ENCODE measurements at places on chromosomes 6 and 20.

DNA sequence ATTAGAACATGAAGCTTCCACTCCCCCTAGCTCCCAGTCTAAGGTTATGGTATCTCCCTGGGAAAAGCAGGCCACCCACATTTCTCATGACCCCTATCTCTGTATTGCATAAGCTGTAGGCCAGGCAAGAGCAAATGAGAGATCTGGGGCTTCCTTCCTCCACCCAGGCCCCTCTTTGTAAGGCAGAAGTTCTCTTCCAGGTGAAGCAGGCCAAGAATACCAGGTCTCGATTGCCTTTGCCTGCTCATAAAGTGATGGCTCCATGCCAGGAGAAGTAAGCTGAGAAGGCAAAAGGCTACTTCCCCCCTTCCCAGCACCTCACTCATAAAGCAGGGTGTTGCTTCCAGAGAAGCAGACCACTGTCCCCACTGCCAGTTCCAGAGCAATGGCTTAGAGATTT is 144.1 kb upstream of the KCNK16 start:
- no peak for DNase-seq

DNA sequence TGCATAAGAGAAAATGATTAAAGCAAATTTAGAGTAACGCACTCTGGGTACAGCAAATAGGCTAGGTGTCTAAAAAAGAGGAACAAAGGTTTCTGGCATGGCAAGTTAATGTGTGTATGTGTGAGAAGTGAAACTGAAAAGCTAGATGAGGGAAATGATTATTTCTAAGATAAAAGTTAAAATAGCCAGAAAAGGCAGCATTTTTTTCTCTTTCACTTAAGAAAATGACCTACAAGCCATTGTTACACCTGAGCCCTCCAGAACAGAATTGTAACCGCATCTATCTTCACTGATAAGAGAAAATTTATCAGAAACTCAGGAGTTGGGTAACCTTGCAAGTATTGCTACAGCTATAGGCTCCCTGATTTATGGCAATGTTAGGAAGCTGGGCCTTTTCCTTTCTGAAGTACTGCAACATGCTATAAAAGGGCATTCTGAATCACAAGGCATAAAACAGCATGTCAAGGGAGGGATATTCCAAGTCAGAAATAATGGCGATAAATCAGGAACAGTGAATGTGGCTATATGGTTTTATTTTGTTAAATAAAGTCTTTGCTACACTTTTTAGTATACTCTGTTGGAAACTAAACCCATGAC is 395.3 kb downstream of the TBC1D32 start:
- no peak for DNase-seq

DNA sequence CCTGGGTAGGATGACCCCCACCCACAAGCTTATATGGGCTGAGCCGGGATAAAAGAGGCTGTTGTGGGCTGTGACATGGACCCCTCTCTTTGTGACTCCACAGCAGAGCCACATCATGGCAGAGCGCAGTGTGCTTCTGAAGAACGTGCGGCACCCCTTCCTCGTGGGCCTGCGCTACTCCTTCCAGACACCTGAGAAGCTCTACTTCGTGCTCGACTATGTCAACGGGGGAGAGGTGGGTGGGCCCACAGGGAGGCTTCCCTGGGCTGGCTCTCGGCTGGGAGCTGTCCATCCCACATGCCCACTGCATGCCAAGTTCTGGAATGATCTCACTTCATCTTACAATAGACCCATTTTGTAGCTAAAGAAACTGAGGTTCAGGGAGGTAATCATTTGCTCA is 10.5 kb downstream of the SGK2 start:
- no peak for DNase-seq

- no peak for DNase-seq
Observed at GRCh38 chr20:36501367-36502006, 39.8 kb upstream of the MYL9 start.

GRCh38 chr6:108968325-108969316 is 120.4 kb downstream of the ARMC2 start:
- DNase-seq = no peak

- no peak for DNase-seq
Observed at GRCh38 chr6:19789100-19789803, 47.9 kb upstream of the ID4 start.

DNA sequence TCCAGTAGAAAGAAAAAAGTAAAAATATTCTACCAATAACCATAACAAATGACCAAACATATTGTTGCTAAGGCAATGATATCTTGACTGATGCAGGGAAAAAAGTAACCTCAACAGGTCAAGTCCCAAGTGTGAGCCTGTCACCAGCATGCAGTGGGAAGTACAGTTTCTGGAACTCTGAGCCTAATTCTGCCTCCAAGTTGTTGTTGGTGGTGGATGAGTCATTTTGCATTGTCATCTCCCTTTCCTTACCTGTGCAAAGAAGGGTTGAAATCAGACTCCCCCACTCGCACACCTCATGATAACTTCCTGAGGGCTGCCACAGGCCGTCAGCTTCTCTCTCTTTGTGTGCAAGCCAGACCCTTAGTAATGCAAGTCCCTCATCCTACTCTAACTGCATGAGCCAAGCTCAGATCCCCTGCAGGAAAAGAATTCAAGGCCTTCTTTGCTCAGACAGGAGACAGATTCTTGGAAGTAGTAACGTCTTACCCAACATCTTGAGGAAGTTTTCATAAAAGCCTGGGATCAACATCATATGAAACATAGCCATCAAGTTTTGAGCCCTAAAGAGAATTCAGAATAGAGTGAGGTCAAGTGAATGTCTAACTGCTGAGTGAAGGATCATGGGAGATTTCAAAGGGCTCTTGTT is 207.6 kb upstream of the FOXA2 start:
- no peak for DNase-seq

GRCh38 chr6:160391419-160392116 is 43.4 kb downstream of the SLC22A3 start:
- no peak for DNase-seq

DNA sequence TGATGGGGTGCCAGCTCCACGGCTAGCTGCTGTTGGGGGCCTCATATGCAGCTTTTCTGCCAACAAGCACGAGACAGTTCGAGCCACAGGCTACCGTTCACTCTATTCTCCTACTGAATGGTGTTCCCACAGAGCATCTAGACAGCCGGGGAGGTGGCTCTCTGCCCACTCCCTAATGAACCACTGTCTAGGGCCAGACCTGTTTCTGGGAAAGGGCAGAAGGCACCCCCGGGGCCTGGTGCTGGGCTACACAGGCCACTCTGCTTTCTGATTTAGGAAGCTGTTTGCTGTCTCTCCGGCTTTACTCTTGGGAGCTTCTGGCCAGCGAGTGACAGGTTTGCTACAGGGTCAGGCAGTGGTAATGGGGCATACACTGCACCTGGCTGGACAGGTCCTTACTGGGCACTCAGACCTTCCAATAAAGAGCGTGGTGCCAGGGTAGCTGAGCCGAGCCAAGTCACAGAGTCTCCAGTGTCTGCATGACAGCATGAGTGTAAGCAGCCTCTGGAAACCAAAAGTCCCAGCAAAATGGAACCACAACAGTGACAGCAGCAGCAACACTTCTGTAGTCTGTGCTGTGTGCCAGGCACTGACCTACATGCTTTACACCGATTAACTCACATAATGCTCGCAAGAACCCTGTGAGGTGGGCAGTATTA is 8.4 kb downstream of the CCDC167 start:
- DNase-seq = no peak

- DNase-seq = no peak
Observed at GRCh38 chr6:93047033-93047432, 372.3 kb downstream of the EPHA7 start.

DNA sequence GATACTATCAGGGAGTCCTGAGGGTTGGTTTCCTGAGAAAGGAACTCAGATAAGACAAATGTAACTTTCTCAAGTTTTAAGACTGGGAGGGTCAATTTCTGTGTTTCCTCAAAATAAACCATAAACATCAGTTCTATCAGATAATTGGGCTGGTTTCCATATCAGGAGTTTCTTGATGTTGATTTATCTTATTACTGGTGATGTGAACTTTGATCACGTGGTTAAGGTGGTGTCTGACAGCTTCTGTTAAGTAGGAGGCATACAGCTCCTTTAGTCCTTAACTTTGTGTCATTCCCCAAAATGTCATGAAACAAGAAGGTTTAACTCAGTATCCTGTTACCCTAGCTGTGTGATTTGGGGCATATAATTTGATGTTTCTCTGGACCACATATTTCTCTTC is 145.2 kb downstream of the ZNF217 start:
- no peak for DNase-seq

DNA sequence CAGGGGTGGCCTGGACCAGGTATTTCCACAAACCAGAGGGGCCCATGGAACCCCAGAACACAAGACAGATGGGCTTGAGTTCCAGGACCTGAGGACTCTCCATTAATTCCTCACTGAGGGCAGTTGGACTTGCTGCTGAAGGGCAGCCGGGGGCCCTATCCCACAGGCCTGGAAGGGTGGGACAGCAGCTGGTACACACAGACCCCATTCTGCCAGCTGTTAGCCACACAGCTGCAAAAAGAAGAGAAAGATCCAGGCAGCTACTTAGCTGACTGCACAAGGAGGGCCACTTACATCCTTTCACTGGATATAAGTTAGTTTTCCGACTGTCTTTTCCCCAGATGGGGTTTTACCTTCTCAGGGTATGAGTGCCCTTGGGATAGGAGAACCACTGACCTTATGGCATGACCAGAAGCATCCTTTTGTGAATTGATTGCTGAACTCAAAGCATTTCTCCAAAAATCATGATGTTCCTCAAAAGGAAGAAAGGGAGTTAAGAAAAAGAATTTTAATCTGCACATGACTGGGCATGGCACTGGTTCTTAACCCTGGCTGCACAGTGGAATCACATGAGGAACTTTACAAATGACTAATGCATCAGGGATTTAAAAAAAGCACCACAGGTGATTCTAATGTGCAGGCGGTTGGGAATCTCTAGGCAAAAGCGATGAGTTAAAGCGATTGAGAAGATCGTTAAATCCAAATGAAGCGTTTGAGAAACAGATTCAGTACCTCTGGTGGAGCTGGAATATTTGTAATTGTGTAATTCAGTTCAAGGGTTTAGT is 199.4 kb downstream of the TFAP2A start:
- DNase-seq = no peak

GRCh38 chr6:158232316-158233213 is 64.4 kb downstream of the GTF2H5 start:
- DNase-seq = peak; percentile 12

DNA sequence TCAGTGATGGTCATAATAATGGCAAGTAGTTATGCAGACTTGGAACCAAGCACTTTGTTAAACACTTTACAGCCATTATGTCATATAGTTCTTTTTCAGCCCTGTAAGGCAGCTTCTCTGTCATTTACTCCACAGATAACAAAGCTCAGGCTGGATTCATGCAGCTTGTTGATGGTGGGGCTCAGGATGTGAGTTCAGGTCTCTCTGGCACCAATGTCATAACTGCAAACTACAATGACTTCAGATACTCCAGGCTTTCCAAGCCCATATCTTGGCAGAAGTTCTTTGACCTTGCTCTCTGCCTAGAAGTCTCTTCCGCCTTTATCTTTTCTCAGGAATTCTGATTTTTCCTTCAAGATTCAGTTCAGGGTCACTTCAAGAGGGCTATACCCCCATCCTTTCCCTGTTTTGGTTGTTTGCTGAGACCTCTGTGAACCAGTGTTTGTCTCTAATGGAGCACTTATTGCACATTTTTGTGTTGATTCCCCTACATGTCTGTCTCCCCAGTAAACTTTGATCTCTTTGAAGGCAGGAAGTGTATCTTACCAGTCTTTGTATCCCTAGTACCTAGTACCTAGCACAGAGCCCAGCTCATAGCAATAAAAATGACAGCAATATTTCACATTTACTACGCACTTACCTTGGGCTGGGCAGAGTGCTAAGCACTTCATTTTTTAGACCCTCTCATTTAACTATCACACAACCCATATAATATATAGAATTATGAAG is 19.7 kb upstream of the EFHC1 start:
- DNase-seq = no peak

DNA sequence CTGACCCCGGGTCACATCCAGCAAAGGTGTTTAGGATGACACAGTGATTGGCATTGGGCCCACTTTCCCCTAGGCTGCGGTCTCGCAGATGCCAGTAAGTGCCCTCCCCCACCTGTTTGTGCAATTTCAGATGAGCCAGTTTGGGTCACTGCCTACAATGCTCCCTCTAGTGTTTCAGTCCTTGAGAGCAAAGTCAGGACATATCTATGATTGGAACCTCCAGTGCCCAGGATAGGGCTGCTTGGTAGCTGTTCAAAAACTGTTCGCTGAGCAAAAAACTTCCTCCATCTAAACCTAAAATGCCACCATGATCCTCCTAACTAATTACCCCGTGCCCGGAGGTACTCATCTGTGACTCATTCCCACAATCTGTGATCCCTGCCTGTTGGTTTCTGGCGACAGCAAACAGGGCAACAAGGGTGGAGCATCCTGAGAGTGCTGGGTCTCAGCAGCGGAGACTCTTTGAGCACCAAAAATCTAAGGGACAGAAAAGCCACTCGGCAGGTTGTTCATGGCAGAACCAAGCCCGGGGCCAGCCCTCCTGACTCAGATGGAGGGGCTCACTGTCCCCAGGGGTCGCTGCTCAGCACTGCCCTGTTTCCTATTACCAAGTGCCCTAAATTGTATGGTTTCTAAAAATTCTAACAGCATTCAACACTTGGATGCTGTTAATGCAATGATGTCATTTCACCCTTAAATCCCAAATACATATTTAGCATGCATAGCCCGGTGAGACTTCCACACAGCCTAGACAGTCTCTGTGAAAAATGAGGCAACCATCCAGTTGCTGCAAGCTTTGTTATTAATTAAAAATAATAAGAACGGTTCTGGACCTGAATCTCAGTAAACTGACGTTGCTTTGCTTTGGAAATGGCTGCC is 5.0 kb downstream of the VSX1 start:
- no peak for DNase-seq

DNA sequence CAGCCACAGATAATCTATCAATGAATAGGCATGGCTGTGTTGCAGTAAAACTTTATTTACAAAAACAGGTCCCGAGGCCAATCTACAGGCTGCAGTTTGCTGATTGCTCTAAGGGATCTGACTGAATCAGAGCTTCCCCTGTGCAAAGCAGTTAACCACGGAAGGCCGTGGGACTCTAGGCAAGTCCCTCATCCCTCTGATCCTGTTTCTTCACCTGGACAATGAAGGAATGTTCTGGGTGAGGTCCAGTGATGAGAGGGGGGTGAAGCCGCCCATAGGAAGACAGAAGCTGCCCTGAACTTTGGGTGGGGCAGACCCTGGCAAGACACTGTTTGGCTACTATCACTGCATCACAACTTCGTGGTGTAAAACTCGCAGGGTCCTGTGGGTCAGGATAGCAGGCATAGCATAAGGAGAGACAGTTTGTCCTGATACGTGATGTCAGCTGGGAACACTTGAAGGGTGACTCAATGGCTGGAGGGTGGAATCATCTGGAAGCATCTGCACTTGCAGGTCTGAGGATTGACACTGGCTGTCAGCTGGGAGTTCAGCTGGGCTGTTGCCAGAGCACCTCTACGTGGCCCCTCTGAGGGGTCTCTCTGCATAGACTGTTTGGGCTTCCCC is 33.3 kb upstream of the TGM2 start:
- DNase-seq = no peak
